Large intestine (tissue), 12 donors: ENCODE measurements at places on chromosomes 5 and 9. TPM values are rescaled to one million over a fixed set of nuclear protein-coding genes. Genes with fewer than 3 reads are reported as not detected.

DNA sequence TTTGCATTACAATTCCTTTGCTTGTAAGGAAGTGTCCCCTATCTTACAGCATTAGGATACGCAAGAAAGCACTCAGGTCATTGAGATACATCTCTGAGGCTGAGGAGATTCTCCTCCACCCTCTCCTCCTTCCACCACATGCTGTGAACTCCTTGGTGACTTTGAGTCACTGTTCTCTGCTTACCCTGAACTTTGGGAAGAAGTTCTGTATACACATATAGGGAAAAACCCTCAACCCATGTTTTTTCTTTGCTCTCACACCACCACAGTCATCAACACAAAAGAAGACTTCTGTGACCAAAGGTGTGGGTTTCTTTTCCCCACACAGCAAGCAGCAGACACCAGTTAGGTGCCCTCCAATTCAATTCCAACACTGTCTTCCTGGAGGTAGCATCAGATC, 38.1 kb downstream of the CNOT6 start:
- no peak for DNase-seq
- peaks cover 48% of the 10 kb centered on the region for H3K36me3 ChIP-seq
- H3K4me1 ChIP-seq: no peaks in the 10 kb centered on the region
- no peak overlapping the region for H3K27ac ChIP-seq
- no peak overlapping the region for H3K4me3 ChIP-seq
- H3K27me3 ChIP-seq: no peaks in the 10 kb centered on the region

GRCh38 chr9:76459694-76460635, 983 bp downstream of the GCNT1 start:
- peak overlapping the region; percentile 95 for H3K27ac ChIP-seq
- DNase-seq: peak; percentile 38
- H3K27me3 ChIP-seq: no peaks in the 10 kb centered on the region

DNA sequence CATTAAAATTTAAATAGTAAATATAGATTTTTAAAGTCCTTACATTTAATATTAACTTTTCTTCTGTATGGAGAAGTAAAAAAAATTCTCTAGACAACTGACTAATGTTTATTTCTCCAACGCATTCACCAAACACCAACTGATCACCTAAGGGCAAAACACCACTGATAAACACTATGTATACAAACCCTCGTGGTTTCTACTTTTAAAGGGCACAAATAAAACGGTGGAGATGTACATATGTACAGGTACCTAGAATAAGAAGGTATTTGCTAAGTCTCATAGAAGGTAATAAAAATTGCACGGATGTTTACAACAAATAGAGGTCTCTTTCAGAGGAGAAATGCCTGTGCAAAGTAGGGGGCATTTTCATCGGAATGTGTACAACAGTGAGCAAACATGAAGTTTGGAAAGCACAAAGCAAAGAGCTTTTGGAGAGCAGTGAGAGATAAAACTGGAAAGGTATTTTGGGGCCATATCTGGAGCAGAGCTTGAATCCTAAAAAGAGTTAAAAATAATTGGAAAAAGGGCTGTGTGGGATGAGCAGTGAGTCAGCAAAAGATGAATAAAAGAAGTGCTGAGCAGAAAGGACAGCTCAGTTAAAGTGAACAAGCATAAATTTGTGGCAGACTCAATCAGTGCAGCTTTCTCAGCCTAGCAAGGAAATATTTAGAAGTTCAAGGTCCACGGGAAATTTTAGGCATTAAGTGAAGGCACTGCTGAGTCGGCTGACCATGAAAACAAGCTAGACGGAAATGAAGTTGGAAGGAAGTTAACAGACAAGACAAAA, 160.0 kb downstream of the TMEM161B start:
- H3K4me1 ChIP-seq: no peaks in the 10 kb centered on the region
- H3K4me3 ChIP-seq: no peak overlapping the region
- H3K27ac ChIP-seq: no peak overlapping the region
- H3K36me3 ChIP-seq: no peaks in the 10 kb centered on the region
- H3K27me3 ChIP-seq: peaks cover 5% of the 10 kb centered on the region

DNA sequence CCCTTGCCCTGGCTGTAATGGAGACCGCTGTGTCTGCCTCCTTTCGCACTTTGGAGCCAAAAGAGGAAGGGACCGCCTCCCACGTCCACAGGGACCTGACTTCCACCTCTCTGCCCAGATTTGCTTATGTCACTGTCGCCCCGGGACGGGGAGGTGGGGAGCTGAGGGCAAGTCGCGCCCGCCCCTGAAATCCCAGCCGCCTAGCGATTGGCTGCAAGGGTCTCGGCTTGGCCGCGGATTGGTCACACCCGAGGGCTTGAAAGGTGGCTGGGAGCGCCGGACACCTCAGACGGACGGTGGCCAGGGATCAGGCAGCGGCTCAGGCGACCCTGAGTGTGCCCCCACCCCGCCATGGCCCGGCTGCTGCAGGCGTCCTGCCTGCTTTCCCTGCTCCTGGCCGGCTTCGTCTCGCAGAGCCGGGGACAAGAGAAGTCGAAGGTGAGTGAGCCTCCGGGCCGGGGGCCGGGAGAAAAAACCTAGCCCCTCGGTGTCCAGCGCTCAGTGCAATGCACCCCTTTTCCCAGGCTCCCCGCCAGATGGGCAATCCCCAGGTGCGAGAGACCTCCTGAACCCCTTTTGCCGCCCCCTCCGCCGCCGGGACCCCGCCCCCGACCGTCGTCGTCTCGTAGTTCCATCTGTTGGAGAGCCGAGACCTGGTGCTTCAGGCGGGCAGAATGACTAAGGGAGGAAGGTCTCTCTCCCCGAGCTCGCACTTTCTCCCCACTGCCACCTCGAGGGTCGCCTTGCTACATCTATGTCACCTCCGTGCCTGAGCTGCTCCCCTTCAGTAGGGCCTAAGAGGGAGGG, at the start of gene GPX3:
TSS of gene GPX3 (plus strand) at position 288 of the 807 bp plus-strand sequence. CDS start at position 352, 64 bp downstream.
- DNase-seq: peak; percentile 81
- peak within 1 kb of the TSS; percentile 55 for H3K4me3 ChIP-seq
- no peaks in the 10 kb centered on the region for H3K27me3 ChIP-seq
- peaks cover 22% of the 10 kb centered on the region for H3K4me1 ChIP-seq
- H3K27ac ChIP-seq: no peak within 1 kb of the TSS

- H3K27me3 ChIP-seq: no peaks in the 10 kb centered on the region
- no peak overlapping the region for H3K27ac ChIP-seq
These were observed 31.1 kb downstream of the FBXW11 start for GRCh38 chr5:171975262-171975876.

DNA sequence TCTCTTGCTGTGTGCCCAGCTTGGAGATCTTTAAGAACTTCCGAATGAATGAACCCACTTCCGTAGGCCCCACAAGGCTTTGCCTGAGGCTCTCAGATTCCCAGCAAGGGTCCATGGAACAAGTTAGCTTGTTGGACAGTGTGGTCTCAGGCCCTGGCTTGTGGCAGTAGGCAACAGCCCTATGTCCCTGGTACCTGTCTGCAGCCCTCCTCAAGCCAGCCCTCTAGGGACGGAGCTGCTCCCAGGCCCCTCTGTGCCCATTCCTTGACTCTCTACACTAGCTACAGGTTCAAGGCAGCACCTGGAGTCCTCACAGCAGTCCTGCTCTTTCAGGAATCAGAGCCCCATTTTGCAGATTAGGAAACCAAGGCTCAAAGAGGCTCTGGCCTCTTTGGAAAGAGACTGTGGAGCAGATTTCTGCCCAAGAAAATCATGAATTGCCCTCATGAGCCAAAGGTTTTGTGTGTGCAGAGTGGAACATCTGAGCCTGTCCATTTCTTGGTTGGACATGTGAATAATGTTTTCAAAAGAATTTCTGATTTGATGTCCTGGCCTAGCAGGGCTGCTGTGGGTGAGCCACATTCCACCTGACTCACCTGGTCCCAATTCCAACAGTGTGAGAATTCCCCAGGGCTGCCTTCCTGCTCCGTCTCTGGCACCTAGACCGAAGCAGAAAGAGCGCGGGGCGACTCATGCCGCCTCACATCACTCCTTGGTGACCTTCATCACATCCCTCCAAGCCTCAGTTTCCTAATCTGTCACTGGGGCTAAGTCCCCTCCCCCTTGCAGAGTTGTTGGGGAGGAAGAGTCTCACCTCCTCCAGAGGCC, 131.7 kb downstream of the BARX1 start:
- no peaks in the 10 kb centered on the region for H3K36me3 ChIP-seq
- no peak overlapping the region for H3K27ac ChIP-seq
- H3K27me3 ChIP-seq: peaks cover 57% of the 10 kb centered on the region
- H3K4me1 ChIP-seq: peaks cover 2% of the 10 kb centered on the region

PPIP5K2 gene
- polyA plus RNA-seq: 53.4 TPM
